ENCODE measurements at places on chromosomes 2 and 18. TPM values are rescaled to one million over a fixed set of nuclear protein-coding genes. Genes with fewer than 3 reads are reported as not detected.

COL5A2 gene
- 1.4 TPM for polyA plus RNA-seq

KIAA2012 gene
- not detected for polyA plus RNA-seq

GRCh38 chr2:41544709-41545108 is 503.1 kb upstream of the PKDCC start:
- H3K27me3 ChIP-seq = no peaks in the 10 kb centered on the region
- no peak overlapping the region for H3K4me3 ChIP-seq
- no peak overlapping the region for H3K27ac ChIP-seq
- no peaks in the 10 kb centered on the region for H3K36me3 ChIP-seq
- no peak for DNase-seq

GRCh38 chr18:8496186-8496585 is 113.1 kb upstream of the RAB12 start:
- DNase-seq = no peak
- no peak overlapping the region for H3K27ac ChIP-seq
- H3K36me3 ChIP-seq = no peaks in the 10 kb centered on the region
- H3K4me3 ChIP-seq = no peak overlapping the region

DNA sequence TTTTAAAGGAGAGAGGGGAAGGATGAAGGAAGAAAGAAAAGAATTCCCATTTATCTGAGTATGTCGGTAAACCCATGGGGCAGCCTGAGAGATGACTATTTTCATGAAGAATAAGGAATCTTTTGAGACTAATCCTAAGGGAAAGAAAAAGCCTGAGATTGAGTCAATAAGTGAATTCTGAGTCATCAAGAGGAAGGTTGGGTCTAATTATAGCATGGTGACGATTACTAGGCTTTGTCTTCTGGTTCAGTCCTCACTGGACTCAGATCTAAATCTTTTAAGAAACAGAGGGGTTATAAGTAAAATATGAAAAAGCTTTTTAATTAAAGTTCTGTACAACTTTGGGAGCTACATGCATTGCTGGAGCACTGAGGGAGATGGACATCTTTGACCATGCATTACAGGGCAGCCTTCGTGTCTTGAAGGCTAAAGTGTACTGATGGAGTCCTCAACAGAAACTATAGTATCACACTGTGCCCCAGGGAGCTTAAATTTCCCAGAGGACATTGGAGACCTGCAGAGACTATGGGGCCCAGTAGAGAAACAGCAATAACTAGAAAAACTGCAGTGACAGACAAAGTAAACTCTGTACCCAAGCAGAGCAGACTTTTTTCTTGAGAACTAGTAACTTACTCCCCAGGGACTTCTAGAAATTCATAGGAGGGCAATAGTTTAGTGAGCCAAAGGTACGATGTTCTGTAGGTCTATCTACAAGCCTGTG is 260.9 kb downstream of the RAD51AP2 start:
- H3K27ac ChIP-seq = no peak overlapping the region
- DNase-seq = no peak
- H3K27me3 ChIP-seq = no peaks in the 10 kb centered on the region
- H3K4me1 ChIP-seq = no peaks in the 10 kb centered on the region
- H3K36me3 ChIP-seq = no peaks in the 10 kb centered on the region
- no peak overlapping the region for H3K4me3 ChIP-seq

DNA sequence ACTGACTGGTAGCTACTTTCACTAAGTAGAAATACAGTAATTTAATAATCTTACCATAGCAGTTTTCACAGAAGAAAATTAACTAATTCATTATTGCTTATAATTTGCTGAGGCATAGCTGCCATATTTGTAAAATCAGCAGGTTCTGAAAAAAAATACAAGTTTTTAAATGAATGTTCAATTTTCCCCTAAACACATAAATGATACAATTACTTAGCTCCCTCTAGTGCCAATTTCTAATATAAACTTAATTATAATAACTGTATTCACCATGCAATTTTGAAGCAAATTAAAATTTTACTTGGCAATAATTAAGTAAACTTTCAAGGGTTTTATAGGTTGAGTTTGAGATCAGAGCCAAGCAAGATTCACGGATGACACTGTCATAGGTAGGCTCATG is 1321.6 kb upstream of the ACVR2A start:
- no peaks in the 10 kb centered on the region for H3K36me3 ChIP-seq
- no peak overlapping the region for H3K4me3 ChIP-seq
- no peaks in the 10 kb centered on the region for H3K27me3 ChIP-seq
- DNase-seq = no peak
